Stromal cell of bone marrow (primary cell): ENCODE measurements at places on chromosomes 12 and 14.

GRCh38 chr14:57692671-57693070 lies 173.2 kb downstream of the SLC35F4 start:
- DNase-seq: peak; percentile 34

- DNase-seq: no peak
These were observed 76.9 kb upstream of the TMEM263 start for GRCh38 chr12:106878804-106879203.

GRCh38 chr14:26765768-26766520 lies 168.1 kb upstream of the NOVA1 start:
- peak; percentile 72 for DNase-seq

DNA sequence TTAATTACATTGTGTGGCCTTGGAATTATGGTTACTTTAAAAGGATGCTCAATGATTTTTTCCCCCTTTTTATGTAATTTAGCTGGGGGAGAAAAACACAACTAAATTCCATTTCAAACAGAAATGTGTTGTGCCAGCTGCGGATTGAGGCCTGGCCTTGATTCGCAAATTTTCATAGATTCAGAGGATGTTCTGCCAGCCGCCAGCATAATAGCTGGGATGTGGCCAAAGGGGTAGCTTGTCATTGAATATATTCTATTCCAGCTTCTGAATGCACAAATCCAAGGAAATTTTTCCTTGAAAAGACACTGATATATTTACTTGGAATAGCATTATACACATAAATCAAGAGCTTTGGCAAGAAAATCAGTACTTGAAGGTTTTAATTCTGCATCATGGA lies 43.7 kb downstream of the TRHDE start:
- no peak for DNase-seq

GRCh38 chr14:71168564-71169427 lies 261.5 kb downstream of the PCNX1 start:
- DNase-seq: no peak

DNA sequence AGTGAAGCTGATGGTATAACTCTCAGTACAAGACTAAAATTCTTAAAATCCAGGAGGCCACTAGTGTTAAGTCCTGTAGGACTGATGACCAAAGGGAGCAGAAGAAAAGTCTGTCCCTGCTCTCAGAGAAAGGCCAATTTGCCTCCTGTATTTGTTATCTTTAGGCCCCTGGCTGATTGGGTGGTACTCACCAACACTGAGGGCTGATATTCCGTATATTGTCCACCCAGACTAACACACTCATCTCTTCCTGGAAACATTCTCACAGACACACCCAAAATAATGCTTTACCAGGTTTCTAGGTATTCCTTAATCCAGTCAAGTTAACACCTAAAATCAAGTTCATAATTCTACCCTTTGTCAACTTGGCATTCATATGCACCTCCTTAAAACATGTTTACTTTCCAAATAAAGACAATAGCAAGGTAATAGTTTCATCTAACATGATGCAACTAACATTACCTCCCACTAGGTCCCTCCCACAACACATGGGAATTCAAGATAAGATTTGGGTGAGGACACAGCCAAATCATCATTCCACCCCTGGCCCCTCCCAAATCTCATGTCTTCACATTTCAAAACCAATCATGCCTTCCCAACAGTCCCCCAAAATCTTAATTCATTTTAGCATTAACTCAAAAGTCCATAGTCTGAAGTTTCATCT lies 84.3 kb downstream of the EGLN3 start:
- no peak for DNase-seq

DNA sequence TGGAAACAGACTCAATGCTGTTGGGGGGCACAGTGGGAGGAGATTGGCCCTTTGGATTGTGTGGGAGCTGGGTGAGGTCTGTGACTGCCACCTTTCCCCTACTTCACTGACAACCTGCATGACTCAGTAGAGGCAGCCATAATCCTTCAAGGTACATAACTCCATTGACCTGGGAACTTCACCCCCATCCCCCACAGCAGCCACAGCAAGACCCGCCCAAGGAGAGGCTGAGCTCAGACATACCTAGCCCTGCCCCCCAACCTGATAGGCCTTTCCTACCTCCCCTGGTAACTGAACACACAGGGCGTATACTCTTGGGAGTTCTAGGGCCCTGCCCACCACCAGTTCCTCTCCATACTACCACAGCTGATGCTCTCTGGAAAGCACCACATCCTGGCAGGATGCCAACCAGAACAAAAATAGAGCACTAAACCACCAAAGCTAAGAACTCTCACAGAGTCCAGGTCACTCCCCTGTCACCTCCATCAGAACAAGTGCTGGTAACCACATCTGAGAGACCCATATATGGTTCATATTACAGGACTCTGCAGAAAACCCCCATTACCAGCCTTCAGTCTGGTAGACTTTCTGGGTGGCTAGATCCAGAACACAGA lies 703.9 kb downstream of the FSCB start:
- DNase-seq: no peak

- DNase-seq: no peak
These were observed 1.4 kb upstream of the ASIC1 start for GRCh38 chr12:50055831-50056638.

GRCh38 chr12:67772267-67773169 lies 124.0 kb downstream of the DYRK2 start:
- DNase-seq: no peak

GRCh38 chr12:117032593-117033381 lies 66.4 kb downstream of the TESC start:
- DNase-seq: no peak

GRCh38 chr12:95411057-95411456 lies 62.9 kb upstream of the METAP2 start:
- DNase-seq: no peak

GRCh38 chr12:55188974-55189556 lies 31.8 kb upstream of the OR10A7 start:
- DNase-seq: peak; percentile 38

- no peak for DNase-seq
These were observed 53.1 kb downstream of the EIF2S3B start for GRCh38 chr12:10558789-10559188.

DNA sequence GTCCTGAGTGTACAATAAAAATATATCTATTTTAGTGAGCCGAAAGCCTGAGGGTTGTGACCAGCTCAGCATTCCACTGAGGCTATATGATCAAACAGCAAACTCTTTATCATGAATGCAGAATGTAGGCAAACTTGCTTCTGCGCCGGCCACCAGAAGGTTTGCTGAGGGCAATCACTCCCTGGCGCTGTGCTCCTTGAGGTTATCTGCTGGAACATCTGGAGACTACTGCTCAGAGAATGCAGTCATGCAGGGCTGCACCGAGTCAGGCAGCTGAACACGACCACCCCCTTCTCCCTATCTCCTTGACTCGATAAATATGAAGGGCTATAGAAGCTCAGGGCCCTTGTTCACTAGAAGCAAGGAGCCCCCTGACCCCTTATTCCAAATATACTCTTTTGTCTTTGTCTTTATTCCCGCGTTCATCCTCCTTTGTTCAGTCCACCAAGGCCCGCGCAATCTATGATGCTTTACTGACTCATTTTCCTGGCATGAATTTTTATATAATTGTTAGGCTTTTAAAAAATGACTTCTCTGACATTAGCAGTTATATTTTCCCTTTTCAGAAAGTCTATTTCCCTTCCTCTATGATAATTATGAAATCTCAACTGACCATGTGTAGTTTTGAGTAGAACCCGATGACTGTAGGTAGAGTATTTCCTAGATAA lies 1089.3 kb downstream of the SLC16A7 start:
- no peak for DNase-seq

DNA sequence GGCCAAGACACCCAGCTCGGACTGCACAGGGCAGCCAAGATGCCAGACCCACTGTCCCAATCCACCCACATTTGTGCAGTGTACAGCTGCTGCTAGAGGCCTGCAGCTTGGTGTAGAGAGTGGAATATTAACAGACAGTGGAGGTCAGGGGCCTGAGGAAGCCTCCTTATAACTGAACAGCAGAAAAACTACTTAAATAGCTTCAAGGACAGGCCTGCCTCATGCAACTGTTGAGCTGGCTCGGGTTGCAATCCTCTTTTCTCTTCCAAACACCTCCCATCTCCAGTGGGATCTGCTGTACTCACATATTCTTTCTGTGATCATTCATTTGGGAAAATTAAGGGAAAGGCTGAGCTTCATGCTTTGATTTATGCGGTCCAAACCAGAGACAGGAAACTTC lies 1043.2 kb upstream of the TMEM132C start:
- no peak for DNase-seq

DNA sequence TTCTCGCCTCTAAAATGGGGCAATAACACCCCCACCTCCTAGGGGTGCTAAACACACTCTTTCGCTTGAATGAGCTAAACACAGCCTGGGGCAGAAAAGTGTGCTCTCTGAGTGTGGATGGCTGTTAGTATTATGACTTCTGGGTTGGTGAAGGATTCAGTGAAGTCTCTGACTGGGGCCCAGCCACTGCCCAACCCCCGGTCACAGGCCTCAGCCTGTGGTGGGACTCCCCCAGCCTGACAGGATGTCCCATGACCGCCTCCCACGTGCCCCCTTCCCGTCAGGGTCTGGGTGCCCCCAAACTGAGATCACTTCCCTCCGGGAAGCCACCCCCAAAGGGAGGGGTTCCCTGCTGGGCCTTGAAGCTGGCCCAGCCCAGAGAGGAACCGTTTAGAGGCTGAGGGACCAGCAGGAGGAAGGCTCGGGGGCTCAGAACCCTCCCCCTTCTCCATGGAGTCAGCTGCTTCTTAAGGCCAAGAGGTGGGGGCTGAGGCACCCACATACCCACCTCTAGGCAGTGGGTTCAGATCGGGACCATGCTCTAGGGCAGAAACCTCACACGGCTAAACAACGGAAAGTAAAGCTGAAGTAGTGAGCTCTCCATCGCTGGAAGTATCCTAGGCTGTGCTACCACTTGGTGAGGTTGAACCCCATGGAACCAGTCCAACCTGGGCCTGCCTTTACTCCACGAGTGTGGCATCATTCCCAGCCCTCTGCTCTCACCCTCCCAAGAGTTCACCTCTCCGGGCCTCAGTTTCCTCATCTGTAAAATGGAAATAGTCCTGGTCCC lies 13.8 kb downstream of the DTX1 start:
- no peak for DNase-seq

DNA sequence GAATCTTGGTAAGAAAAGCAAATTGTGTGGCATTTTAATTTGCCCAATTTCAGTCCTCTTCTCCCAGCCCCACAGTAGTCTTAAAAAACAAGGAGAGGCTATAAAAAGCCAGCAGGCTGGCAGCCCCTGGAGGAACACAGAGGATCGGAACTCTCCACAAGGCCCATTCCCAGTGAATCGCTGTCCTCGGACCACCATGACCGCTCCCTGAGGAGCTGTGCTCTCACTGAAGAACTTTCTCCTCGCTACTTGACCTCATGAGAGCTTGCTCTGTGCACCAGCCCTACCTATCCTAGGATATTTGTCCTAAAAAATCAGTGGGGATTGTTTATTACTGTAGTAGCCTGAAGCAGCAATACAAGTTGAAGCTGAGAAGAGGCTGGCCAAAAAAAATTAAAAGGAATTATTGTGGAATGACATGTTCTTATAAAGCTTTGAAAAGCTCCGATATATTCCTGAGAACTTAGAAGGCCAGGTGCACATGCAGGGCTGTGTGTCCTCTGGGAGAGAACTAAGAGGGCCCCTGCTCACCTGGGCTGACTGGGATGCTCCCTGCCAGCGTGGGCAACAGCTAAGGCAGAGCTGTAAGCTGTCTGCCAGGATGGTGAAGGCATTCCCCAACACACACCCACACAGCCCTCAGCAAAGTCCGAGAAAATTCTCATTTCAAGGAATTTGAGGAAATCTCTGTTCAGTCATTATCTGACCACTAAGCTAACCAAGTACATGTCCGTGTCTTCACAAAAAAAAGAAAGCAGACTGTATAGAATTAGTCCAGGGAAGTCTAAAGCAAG lies 148.8 kb upstream of the SFSWAP start:
- DNase-seq: no peak
